ENCODE measurements at places on chromosomes 5 and 9.

- DNase-seq, result no peak
Measured at GRCh38 chr9:117080765-117081390, 334.0 kb downstream of the ASTN2 start.

GRCh38 chr9:82805027-82805426 is 257.9 kb downstream of the RASEF start:
- no peak for DNase-seq

DNA sequence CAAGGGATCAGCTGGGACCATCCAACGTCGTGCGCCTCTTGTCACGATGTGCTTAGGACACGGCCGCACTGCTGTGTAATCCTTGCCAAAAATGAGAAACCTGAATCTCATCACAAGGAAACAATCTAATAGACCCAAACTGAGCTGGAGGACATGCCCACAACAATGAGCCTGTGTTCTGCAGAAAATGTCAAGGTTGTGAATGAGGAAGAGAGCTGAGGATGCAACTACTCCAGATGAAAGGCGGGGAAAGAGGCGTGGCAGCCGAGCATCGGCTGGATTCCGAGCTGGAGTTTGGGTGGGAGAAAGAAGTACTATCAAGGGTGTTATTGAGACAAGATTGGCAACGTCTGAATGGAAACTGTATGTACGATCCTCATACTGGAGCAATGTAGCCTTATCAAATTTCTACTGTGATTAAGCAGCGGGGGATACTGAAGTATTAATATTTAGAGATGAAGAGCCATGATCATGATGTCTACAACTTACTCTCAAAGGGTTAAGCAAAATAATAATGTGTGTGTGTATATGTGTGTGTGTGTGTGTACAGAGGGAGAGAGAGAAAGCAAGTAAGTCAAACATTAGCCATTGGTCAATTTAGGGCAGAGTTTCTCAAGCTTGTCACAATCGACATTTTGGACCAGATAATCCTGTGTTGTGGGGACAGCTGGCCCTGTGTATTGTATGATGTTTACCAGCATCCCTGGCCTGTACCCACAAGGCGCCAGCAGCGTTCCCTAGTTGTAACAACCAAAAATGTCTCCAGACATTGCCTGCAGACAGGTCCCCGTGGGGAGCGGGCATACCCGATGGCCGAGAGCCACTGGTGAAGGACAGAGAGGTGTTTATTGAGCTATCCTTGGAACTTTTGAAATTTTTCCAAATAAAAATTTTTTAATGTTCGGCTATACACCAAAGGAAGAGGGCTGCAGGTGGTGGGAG is 46.5 kb downstream of the DUSP1 start:
- DNase-seq, result no peak

DNA sequence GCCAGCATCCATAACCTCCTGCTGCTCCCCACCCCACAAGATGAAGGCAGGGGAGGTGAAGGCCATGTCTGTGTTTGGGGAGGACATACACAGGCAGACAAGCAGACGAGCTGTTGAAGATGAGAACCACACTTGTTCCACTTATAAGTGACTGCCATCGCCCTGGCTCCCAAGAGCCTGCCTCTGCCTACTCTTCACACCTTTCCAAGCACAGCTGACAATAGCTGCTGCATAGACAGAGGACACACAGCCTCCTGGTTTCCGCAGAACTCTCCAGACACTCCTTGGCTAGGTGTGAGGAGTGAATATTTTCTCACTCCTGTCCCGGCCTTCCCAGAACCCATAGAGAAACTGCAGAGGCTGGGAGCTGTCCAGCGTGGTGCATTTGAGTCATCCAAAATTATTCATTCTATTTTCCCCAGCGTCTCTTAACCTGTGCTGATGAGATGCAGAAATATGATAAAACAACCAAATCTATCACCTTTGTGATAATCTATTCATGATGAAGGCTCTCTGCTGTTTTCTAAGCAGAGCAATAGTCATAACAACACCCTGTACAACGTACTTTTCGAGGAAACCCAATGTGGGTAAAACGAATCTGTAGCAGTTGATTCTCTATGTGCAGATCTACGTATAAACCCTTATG is 24.7 kb downstream of the KLF9 start:
- no peak for DNase-seq

- no peak for DNase-seq
Measured at GRCh38 chr9:131670247-131671132, 69.4 kb downstream of the RAPGEF1 start.

GRCh38 chr5:17185773-17186172 is 31.7 kb upstream of the BASP1 start:
- no peak for DNase-seq

DNA sequence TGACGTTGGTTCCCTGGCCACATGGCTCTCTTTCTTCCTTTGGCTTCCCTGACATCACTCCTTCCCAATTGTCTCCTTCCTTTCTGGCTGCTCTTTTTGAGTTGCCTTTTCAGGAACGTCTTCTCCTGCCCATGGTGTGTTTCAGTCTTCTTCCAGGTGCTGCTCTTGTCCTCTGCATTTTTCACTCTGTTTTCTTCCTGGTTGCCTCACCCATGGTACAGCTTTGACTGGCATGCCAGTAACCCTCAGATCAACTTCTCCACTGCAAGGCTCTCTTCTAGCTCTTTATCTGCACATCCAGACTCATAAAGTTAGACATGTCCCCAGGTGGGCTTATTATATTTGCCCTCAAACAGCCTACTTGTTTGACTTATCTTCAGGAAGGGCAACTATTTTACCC is 91.0 kb upstream of the ANKH start:
- no peak for DNase-seq

DNA sequence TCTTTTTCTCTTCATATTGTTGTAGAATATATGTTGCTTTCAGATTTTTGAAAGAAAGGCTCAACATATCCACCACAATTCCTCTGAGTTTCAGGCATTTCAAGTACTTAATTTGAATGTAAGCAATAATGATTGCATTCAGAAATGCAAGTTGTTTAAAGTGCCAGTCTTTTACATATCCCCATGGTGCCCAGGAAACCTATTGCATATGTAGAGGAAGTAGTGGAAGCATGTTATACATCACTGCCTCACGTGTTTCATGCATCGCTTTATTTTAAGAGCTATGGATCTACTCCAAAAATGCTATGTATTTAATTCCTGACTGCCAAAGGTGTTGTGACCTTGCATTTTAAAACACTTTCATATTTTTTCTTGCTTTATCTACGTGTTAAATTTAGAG is 28.1 kb downstream of the CPEB4 start:
- no peak for DNase-seq

GRCh38 chr9:94630833-94631232 is 8.5 kb downstream of the FBP1 start:
- DNase-seq, result no peak

DNA sequence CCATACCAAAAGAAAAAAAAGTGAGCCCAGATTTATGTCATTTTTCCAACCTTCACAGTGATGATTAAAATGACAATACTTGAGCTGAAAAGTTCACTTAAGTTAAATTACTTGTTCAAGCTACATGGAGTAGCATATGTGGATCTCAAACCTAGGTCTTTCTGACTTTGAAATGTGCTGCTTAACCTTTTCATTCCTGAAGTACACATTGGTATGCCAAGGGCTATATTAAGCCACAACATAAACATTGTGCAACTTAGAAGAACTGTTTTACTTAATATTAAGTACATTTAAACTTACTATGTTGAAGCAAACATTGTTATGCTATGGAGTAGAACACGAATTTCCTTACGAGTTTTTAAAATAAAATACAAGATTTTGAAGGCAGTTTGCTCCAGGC is 105.0 kb downstream of the GIN1 start:
- no peak for DNase-seq

- DNase-seq, result no peak
Measured at GRCh38 chr9:113712053-113712452, 164.1 kb upstream of the ZNF618 start.

DNA sequence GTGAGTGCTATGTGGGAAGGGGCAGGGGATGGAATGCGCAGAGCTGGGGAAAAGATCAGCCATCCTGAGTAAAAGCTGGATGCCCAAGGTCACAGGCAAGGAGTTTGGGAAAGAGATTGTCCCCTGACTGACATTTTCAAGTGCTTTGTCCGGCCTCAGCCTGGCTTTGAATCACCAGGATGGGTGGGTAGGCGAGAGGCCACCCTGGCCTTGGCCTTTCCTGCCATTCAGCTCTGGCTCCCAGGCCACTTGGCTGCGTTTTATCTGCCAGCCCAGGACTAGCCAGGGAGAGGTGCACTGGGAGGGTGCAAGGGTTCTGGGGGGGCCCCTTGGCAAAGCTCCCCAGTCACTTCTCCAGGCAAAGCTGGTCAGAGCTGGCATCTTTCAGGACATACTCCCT is 37.4 kb upstream of the SYNPO start:
- DNase-seq, result no peak

- DNase-seq, result no peak
Measured at GRCh38 chr9:112680731-112681402, 37.0 kb downstream of the INIP start.

- DNase-seq, result no peak
Measured at GRCh38 chr5:151751091-151751490, 7.3 kb downstream of the ATOX1 start.

- DNase-seq, result no peak
Measured at GRCh38 chr5:1890296-1890695, 7.6 kb upstream of the IRX4 start.

DNA sequence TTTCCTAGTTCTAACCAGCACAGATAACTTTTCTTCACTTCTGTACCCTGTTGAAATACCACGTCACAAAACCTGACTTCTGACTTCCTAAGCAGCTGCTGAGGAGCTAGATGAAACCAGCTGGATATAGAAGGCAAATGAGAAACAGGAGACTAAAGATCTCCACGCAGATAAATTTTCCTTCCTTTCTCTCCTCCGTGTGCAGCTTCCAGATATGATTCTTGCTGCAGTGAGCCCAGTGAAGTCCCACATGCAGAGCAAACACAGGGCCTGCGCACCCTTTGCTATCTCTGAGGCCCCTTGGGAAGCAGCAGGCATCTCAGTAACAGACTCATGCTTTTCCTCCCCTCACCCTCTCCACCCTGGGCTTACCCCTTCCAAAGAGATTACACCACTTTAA is 1638.3 kb downstream of the MAT2B start:
- DNase-seq, result no peak

DNA sequence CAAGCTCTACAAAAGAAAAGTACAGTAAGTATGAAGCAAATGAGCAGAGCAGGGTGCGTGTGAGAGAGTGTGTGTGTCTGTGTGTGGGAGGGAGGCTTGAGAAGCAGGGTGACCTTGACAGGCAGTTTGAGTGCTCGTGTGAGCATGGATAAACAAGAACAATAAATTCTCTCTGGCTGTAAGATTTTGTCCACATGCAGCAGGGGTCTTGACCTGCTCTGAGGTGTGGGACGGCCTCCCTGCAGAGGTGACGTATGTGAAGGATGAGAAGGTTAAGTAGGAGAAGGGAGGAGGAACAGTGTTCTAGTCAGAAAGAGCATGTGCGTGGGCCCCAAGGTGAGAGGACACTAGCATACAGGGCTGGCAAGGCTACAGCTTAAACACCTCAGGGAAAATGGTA is 49.0 kb downstream of the SPTLC1 start:
- DNase-seq, result no peak

- DNase-seq, result no peak
Measured at GRCh38 chr5:35185518-35185917, 44.8 kb downstream of the PRLR start.

DNA sequence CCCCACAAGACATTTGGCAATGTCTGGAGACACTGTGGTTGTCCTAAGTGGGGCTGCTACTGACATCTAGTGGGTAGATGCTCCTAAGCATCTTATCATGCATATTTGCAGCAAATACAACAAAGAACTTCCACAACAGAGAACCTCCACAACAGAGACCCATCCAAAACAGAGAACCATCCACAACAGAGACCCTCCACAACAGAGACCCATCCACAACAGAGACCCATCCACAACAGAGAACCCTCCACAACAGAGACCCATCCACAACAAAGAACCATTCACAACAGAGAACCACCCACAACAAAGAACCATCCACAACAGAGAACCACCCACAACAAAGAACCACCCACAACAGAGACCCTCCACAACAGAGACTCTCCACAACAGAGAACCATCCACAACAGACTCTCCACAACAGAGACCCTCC is 32.8 kb downstream of the ARPC5L start:
- peak; percentile 45 for DNase-seq

DNA sequence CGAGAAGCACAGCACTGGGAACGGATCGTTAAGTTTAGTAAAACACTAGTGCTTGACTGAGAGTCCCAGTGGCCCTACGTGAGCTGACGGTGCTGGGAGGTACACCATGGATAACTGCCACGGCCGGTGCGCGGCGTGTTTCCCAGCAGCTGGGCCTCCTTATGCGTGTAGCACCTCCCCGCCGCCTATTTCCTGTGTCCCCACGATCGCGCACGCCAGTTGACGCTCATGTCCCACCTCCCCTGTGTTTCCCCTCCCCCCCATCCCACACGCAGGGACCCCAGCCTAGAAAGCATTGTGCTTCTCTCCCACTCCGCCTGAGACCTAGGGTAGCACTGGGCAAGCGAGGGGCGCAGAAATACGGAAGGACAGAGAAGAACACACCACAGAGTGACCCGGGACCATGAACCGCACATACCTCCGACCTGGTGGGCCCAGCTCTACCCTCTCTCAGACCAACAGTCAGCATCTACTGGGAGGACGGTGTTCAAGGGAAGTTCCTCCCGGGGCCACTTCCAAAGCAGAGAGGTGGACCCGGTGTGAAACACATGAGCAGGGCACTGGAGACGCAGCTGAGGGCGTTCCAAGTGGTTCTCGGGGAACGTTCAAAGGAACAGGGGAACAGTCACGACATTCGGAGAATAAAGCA is 45.6 kb downstream of the DBH start:
- DNase-seq, result no peak

DNA sequence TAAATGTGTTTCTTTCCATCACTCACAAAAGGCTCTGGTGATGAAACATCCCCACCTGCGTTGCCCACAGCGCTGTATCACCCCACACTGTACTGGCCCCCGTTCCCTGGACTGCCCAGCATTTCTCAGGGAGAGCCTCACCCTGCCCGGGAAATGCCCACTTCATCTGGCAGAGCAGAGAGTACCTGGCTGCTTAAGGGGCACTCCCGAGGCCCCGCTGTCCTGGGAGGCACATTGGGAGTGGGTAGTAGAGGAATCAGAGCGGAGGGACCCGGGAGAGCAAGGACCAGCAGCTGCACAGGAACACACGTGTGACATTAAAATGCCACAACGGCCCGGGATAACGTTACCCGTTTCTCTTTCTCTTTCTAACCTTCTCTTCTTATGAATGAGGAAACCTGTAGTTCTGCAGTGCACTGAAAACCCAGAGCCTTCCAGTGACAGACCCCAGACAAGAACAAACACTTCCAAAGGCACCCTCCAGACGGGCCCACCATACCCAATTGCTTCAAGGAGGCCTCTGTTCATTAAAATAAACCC is 110.0 kb downstream of the ROR2 start:
- no peak for DNase-seq

DNA sequence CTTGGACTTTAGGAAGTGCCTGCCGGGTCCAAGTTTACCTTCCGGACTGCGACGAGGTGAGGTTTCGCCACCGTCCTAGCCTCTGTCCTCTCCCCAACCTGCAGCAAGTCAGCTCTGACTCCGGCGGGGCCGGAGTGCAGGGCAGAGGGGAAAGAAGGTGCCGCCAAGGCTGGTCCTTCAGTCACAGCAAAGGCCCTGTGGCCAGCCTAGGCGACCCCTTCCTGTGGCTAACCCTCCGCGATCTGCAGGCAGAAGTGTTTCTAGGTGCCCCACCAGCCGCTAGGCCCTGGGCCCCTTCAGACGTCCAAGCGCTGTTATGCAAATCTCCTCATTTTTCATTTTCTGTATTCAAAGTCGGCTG is 11.1 kb upstream of the NKX2-5 start:
- DNase-seq, result no peak

Measured in NCI-H1417 (cell line).